CD4-positive, alpha-beta T cell treated with Interleukin-12 subunit alpha and Interleukin-12 subunit beta, for 1 hour (primary cell): ENCODE measurements at places on chromosomes 16 and 17.

DNA sequence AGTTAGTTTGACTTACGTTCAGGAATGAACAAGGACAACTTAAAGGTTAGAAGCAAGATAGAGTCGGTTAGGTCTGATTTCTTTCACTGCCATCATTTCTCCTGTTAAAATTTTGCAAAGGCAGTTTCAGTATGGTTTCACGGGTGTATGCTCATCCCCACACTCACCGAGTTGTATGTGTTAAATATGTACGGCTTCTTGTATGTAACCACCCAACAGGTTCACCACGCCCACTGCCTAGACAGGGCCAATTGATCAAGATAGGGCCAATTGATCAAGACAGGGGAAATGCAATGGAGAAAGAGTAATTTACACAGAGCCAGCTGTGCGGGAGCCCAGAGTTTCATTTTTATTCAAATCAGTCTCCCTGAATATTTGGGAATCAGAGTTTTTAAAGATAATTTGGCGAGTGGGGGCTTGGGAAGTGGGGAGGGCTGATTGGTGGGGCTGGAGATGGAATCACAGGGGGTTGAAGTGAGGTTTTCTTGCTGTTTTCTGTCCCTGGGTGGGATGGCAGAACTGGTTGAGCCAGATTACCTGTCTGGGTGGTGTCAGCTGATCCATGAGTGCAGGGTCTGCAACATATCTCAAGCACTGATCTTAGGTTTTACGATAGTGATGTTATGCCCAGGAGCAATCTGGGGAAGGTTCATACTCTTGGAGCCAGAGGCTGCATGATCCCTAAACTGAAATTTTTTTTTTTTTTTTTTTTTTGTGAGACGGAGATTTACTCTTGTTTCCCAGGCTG, 62.4 kb upstream of the PLCG2 start:
- DNase-seq, result peak; percentile 52

DNA sequence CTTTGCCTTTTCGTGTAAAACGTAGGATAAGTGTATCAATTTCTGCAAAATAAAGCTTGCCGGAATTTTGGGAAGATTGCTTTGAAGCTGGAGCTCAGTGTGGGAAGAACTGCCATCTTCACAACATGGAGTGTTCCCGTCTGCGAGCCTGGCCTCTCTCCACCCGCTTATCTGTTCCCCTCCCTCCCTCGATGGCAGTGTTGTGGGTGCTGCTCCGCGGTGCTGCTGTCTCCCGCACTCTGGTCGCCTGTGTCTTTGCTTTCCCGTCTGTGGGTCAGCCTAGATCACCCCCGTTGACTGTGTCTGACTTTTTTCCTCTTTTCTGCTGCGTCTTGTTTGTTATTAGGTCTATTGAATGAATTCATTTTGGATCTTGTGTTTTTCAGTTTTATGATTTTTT, 17.0 kb downstream of the ACSF3 start:
- DNase-seq, result no peak

DNA sequence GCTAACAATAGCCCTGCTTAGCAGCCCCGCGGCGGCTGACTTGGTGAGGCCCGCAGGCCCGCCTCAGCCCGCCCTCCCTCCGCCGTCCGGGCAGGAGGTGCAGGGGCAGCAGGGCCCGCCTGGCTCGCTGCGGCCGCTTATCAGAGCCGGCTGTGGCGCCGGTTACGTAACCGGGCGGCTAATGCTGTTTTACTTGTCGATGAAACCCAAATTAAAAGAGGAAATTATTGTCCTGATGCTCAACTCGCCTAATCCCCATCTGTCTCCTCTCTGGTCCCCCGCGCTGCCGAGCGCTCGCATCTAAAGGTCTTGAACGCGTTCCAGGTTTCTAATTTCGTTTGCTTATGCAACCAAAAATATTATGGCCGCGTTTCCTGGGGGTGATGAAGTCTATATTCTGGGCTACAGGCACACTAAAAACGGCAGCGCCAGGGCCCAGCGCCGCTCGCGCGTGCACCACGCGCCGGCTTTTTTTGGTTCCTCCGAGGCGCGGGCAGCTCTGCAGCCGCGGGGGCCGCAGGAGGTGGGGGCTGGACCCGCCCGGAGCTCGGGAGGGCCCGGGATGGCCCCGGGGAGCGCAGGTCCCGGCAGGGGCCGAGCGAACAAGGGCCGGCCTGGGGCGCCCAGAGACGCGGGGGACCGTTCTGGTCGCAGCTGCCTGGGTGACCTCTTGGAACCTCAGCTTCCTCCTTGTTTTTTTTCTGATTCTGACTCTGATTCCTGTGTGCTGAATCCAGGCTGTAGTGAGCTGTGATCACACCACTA, 65.2 kb upstream of the TOB1 start:
- DNase-seq, result peak; percentile 57

DNA sequence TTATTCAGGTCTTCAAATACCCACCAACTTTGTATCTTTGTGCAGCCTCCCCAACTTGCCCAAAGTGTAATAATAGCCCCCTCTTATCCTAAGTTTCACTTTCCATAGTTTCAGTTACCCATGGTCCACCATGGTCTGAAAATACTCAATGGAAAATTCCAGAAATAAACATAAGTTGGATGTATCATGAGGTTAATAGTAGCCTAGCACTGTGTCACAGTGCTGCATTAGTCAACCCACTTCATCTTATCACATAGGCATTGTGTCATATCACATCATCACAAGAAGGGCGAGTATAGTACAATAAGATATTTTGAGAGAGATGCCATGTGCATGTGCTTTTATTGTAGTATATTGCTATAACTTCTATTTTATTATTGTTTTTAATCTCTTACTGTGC, 21.9 kb downstream of the OMG start:
- no peak for DNase-seq

GRCh38 chr16:56605475-56605874, 2.9 kb upstream of the MT2A start:
- DNase-seq, result no peak

DNA sequence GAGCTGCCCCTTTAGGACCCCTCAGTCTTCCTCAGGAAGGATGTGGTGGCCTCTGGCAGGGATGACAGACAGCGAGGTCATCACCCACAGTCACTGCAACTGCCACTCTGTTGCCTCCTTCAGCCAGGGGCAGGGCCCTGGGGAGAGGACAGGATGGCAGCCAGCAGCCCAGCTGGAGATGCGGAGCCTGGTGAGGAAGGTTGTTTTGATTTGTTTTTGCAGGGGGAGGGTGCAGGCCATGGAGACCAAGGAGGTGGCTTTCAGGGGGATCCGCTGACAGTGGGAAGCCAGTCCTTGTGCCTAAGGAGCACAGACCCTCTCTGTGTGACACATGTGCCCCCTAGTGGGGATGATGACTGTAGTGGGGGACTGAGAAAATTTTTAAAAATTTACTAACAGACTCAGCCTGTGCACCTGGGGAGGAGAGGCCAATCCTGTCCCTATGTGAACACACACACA, 7.4 kb downstream of the PRCD start:
- peak; percentile 72 for DNase-seq
